ENCODE measurements at places on chromosomes 2 and 18.

- DNase-seq, result no peak
Measured at GRCh38 chr2:10536569-10537133, 88.5 kb upstream of the ODC1 start.

GRCh38 chr2:190534310-190535120 is at the start of gene NEMP2:
NEMP2 (minus strand) TSS chr2:190534722; CDS start chr2:190534655, 67 bp downstream.
- DNase-seq, result peak; percentile 93

- no peak for DNase-seq
Measured at GRCh38 chr2:31227110-31227509, 6.8 kb upstream of the EHD3 start.

DNA sequence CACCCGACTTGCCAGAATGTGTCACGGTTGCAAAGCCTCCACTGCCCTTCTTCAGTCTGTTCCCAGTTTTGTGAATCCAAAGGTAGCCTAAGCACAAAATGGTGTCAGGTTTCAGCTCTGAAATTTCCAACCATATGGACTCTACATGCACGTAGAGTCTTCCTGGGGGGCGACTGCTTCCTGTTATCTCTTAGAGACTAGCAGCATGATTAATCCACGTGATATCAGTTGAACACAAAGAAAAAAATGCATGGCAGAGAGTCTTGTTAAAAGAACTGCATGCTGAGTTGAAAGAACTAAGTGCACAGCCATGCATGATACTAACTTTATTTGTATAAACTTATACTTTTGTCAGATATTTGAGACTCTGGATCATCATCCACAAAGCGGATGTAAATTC is 404.4 kb downstream of the SOCS6 start:
- DNase-seq, result no peak

DNA sequence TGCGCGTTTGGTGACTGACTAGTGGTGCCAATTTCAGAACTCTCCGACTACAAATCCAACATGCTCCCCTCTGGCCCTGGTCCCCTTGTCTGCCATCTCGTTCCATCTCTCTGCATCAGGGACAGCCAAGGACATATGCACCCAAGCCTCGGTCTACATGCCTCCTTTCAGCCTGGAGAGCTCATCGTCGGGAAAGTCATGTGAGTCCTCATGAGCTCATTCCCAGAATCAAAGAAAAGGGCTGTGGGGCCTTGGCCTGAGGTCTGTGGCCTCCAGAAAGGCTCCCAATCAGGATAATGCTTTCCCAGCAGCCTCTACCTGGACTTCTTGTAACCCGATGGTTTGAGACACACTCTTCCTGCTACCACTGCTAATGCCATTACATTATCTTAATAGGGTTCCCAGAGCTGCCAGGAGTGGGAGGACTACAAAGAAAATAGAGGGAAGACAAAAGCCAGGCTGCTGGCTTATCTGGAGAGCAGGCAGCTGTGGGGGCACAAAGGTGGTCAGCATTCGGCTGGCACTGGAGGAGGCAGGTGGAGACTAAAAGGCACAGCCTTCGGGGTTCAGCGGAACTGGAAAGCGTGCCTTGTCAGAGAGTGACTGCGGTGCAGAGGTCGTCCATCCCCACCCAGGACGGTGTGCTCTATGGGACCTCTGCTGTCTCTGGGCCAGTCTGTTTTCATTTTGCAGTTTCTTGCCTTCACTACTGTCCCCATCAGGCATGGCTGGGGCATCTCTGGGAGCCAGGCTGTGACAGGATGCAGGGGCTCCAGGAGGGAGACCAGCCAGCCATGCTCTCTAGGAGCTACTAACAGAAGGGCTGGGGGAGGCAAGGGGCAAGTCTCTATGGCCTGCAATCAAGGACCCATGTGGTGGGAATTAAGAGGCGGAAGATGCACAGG is 104.4 kb upstream of the SMAD2 start:
- DNase-seq, result no peak
